H7 (cell line): ENCODE measurements at places on chromosomes 7 and 10.
A peak's percentile ranks its signal among the peaks of the same experiment; 100 is the strongest.

- no peak for DNase-seq
These were observed 12.1 kb downstream of the OPN1SW start for GRCh38 chr7:128763541-128763940.

DNA sequence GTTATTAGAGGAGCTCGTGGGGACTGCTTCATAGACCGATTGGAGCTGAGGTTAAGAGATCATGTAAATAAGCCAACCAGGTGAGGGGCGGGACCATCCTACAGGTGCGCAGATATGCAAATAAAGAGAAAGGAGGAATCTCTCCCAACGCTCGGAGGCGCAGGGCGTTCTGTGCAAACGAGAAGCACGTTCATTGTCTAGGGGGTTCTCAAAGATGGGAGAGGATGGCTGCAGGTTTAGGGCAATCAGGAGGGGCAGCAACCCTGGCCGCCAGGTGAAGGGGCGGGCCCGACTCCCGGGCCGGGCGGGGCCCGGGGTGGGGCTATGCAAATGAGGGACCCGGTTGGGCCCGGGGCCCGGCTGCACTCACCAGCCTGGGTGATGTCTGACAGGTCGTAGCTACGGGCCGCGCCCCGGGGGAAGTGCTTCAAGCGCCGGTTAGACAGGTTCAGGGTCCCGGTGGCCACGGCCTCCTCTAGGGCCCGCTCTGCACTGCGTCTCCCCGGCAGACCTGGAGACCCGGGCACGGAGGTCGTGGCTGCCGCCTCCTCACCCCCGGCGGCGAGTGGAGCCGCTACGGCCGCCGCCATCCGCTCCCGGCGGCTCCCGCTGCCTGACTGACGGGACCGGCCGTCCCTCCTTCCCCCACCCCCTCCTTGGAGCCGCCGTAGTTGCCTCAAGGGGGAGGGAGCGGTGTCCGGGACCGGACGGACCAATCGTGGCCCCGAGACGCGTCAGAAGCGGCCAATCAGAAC, at the start of gene LRCH4:
LRCH4 (minus strand) TSS at position 619 of the 755 bp plus-strand sequence; CDS start at position 590, 29 bp downstream.
- peak; percentile 100 for DNase-seq

- DNase-seq: no peak
These were observed 13.5 kb upstream of the ELMO1 start for GRCh38 chr7:37462138-37462537.

- no peak for DNase-seq
These were observed 47.0 kb downstream of the CCDC71L start for GRCh38 chr7:106613848-106614560.

DNA sequence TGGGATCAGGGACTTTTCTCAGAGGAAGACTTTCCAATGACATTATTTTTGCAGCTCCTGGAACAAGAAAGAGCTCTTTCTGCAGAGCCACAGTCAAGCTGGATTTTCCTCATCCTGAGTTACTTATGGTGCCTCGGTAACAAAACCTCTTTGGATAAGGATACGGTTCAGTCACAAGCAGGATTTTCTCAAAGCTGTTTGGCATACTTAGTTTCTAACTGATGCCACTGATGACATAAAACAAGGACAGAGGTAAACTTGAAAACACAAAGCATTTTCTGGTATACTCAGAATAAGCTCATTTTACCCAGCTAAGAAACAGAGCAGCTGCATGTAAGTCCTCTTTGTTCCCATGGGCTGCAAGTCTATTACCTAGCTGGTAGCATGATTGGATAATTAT, 340.9 kb upstream of the MEOX2 start:
- no peak for DNase-seq

GRCh38 chr10:129394518-129395328, 72.3 kb upstream of the MGMT start:
- DNase-seq: peak; percentile 59

DNA sequence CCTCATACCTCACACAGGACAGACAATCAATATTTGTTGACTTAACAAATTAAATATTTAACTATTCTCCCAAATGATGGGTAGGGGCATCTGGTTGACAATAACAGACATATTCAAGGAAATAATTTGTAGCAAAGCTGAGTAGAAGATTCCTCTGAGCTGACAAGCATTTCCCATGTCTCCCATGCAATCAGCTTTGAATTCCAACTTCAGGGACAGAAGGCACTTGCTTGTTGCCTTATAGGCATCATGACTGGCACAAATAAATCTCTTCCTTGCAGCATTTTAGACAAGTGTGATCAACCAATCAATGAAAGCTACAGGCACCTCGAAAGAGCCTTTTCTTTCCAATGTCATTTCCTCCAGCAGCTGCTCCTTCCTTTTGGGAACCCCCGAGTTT, 146.0 kb downstream of the PDE1C start:
- no peak for DNase-seq

GRCh38 chr10:129583831-129584230, 116.8 kb downstream of the MGMT start:
- DNase-seq: no peak

DNA sequence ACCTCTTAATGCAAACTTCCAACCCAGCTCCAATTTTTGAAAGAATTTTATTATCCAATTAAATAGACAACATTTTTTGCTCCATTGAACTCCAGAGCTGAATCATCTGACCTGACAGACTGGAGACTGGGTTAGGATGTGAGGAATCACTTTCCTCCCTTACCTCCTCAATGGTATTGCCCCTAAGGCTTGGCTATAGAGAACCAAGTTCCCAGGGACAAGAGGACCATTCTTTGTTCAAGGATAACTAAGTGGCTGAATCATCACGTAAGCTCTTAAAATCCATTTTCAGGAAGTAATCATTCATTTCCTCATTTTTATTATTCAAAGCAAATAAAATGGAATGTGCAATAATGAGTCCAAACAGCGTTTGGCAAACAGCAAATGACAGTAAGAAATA, 335.1 kb downstream of the GATA3 start:
- DNase-seq: no peak

DNA sequence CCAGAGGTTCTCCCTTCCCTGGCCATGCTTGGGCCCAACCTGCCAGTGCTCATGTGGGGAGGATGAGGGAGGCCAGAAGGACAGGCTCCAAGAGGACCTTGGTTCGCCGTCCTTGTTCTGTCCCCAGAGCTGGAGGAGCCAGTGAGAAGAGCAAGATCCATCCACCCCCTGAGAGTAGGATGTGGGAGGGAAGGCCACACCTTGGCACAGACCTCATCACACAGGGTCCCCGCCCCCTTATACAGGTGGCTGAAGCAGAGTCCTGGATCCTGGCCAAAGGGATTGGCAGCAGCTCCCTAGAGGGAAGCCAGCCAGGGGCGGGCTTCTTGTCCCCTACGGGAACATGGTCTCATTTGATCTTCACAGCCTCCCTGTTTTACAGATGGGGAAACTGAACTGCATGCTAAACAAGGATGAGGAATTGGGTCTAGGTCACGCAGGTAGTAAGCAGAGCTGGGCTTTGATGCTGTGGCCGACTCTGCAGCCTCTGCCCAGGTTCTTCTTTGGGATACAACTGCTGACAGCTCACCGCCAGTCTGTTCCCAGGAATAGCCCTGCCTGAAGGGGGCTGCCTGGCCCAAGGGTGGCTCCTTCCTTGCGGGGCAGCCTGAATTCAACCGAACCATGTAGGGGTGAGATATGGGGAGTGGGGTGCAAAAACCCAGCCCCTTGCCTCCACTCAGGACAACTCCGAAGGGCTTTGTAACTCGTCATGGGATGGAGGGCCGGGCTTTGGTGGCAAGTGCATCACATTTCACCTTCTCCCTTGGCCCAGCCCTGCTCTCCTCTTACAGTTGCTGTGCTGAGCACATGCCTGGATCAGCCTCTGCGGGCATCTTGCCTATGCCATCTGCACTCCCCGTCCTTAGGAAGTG, 62.2 kb upstream of the KDM7A start:
- DNase-seq: no peak

DNA sequence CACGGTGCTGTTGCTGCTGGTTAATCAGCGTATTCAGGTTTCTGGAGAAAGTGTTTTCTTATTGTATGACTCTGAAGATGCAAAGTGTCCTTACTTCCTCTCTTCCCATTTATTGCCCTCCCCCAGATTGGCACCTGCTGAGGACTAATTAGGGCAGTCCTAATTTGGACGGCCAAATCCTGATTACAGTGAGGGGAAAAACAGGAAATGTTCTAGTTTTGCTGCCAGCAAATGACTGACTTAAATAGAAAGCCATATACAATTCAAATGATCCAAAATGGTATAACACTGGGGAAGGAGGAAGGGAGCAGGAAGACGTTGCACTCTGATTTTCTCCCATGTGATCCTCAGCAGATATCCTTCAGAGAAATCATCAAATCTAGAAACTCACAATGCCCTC, 222.4 kb upstream of the LRGUK start:
- no peak for DNase-seq

DNA sequence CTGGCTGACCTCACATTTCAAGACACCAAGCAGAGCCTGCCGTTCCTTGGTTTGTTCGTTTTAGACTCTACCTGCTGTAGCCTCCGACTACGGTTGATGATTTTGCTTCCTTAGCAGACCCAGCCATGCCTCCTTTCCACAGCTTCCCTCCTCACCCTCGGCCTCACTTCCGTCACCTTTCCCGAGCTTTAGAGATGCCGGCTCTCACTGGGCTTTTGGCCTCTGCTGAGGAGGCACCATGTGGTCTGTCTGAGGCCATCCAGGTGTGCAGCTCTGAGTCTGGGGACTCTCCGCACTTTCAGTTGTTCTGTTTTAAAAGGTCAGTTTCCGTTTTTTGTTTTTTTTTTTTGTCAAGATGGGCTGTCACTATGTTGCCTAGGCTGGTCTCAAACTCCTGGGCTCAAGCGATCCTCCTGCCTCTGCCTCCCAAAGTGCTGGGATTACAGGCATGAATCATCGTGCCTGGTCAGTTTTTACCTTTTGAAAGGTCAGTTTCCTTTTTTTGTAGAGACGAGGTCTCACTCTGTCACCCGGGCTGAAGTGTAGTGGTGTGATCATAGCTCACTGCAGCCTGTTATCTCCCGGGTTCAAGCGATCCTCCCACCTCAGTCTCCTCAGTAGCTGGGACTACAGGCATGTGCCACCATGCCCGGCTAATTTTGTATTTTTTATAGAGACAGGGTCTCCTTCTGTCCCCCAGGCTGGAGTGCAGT, 11.7 kb downstream of the ORAI2 start:
- DNase-seq: peak; percentile 13

DNA sequence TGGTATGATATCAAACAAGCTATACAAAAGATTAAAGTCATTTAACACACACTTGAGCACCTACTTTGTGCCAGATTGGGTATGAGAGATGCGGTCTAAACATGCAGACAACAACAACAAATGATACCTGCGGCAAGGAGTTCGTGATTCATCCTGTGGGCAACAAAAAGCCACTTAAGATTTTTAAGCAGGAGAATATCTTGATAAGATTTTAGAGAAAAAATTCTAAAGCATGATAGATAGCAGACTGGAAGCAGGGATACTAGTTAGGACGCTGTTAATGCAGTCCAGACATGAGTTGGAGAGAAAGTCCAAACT, 1.6 kb upstream of the KBTBD2 start:
- no peak for DNase-seq

DNA sequence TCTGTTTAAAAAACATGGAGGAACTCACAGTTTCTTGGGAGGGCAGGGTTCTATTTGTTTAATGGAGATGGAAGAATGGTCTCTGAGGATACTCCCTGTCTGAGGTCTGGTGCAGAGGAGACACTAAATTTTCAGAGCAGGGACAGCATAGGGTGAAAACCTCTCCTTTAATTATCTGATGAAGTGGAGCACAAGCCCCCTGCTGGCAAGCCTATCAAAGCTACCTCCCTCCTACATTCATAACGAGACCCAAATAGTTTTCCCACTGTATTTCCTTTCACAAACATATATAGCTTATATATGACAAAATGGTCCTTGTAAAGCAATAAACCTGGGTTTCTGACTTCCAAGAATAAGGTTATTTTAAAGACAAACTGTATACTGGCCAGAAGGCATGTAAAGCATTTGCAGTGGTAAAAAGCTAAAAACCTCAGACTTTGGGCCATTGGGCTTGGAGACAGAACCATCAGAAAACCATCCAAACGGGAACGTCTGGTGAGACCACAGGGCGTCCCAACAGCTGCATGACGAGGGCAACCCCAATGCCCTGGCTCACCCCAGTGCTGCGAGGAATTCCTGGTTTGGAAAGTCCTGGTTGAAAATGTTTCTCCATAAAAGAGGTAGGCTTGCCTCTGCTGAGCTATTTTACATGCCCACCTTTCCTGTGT, 201.3 kb downstream of the FANK1 start:
- DNase-seq: no peak

- no peak for DNase-seq
These were observed 38.4 kb downstream of the CARD11 start for GRCh38 chr7:3005257-3005656.

GRCh38 chr10:85864868-85865526, 501.6 kb downstream of the GRID1 start:
- DNase-seq: no peak

GRCh38 chr10:2214805-2215204, 477.5 kb upstream of the ADARB2 start:
- no peak for DNase-seq

- no peak for DNase-seq
These were observed 30.5 kb downstream of the SHTN1 start for GRCh38 chr10:116974456-116975005.

GRCh38 chr7:108026647-108027046, 23.7 kb upstream of the LAMB1 start:
- DNase-seq: no peak

DNA sequence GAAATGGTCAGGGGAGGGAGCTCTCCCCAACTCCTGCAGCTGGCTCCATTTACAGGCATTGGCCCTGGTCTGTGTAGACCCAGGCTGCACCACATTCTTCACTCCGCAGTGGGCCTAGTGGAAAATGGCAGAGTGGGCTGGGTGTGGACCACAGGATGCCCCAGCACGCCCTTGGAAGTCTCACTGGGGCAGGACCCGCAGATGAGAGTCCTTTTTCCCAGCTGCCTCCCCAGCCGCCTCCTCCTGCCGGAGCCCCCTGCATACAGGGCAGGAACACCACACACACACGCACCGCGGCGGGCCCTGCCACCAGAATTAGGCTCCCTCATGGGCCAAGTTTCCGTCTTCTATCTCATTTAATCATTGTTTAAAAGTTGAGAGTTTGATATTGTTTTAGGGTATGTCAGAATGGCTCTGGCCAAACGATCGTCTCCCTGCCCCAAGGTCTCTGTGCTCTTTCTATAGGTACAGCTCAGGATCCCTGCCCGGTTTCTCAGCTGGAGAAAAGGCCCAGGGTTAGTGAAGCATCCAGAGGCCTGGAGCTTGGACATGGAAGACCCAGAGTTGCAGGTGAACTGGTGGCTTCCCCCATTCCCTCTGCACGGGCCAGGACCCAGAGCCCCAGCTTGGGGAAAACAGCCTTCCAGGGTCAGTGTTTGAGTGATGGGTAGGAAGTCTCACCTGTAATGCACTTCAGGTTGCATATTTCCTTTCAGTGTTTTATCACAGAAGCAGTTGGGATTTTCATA, 42.0 kb downstream of the ZNF467 start:
- DNase-seq: no peak

DNA sequence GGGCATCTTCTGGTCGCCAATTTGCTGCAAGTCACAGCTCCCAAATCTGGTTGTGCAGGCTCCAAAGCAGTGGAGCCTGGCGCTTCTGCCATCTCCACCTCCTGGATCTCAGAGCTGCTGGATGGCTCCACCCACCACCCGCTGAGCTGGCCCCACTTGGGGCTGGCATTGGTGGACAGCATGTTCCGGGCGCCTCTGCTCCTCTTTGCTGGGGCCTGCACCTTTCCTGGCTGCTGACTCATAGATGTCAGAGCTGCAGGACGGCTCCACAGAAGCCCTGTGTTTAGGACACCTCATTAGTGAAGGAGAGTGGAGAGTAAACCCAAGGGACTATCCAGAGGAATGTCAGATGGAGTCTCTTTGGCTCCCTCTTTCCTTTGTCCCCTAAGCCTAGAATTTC, 27.4 kb downstream of the MAPK8 start:
- no peak for DNase-seq
